Uterus (tissue), 4 donors: ENCODE measurements at places on chromosomes 2 and 18. TPM values are rescaled to one million over a fixed set of nuclear protein-coding genes. Genes with fewer than 3 reads are reported as not detected.
A peak's percentile ranks its signal among the peaks of the same experiment; 100 is the strongest.

GRCh38 chr2:9820020-9820973, 23.0 kb upstream of the TAF1B start:
- H3K27ac ChIP-seq: no peak overlapping the region
- no peak overlapping the region for H3K4me3 ChIP-seq
- no peaks in the 10 kb centered on the region for H3K36me3 ChIP-seq

- H3K27me3 ChIP-seq: no peaks in the 10 kb centered on the region
- H3K27ac ChIP-seq: no peak overlapping the region
- DNase-seq: no peak
Measured at GRCh38 chr18:24600076-24600654, 139.7 kb downstream of the HRH4 start.

The HOXD13 gene
- not detected for total RNA-seq

GRCh38 chr18:45755934-45756333, 32.0 kb downstream of the SLC14A1 start:
- no peak overlapping the region for H3K27ac ChIP-seq
- peak; percentile 49 for DNase-seq
- H3K27me3 ChIP-seq: no peaks in the 10 kb centered on the region
- no peaks in the 10 kb centered on the region for H3K4me1 ChIP-seq
- no peak overlapping the region for H3K4me3 ChIP-seq

DNA sequence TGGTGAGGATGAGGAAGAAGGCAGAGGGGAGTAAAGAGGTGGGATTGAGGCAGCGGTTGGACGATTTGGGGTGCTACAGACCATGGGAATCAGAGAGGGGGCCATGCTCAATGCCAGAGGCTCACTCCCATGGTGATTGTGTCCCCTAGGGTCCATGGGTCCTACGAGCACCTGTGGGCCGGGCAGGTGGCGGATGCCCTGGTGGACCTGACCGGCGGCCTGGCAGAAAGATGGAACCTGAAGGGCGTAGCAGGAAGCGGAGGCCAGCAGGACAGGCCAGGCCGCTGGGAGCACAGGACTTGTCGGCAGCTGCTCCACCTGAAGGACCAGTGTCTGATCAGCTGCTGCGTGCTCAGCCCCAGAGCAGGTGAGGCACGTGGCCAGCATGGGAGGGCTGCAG, 5.2 kb downstream of the CAPN10 start:
- H3K4me1 ChIP-seq: peaks cover 12% of the 10 kb centered on the region
- H3K27me3 ChIP-seq: no peaks in the 10 kb centered on the region
- H3K36me3 ChIP-seq: no peaks in the 10 kb centered on the region
- H3K27ac ChIP-seq: no peak overlapping the region
- H3K4me3 ChIP-seq: no peak overlapping the region

DNA sequence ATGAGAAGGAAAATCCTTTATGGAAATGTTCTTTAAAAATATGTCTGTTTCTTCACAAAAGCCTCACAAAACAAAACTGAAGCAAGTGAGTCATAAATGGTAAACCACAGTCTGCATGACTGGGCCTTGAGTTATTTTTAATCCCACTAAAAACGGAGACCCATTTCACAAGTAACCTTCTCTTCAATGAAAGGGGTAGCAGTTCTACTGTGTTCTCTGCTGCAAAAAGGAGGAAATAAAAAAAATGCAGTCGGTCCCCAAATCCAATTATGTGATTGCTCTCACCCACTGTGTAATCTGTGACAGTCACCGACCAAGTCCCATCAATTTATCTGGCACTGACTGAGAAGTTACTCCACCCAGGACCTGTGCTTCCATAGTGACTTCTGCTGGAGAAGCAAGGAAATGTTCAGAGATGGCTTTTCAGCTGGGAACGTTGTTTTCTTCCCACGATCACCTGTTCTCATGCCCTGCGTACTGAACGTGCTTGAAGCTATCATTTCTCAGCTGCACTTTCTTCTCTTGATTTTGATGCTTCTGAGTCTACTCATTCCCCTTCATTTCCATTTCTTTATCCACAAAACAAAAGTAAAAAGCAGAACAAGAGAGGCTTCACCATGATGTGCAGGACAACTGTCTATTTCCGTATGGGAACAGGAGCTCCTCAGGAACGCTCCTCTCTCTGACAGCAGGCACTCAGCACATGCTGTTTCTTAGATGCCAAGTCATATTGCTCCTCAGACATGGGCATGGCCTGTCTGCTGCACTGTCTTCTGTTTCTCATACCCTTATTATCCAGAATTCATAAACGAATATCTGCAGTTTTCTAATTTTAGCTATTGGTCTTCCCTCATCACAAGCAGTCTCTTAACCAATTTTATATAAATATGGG, 80.0 kb upstream of the TMEM200C start:
- no peaks in the 10 kb centered on the region for H3K36me3 ChIP-seq
- H3K4me1 ChIP-seq: no peaks in the 10 kb centered on the region

The TFPI gene
- 98.9 TPM for total RNA-seq

- no peak for DNase-seq
- H3K27ac ChIP-seq: no peak overlapping the region
- H3K36me3 ChIP-seq: no peaks in the 10 kb centered on the region
- no peaks in the 10 kb centered on the region for H3K4me1 ChIP-seq
Measured at GRCh38 chr2:71561441-71562267, 108.3 kb downstream of the DYSF start.

- H3K27me3 ChIP-seq: no peaks in the 10 kb centered on the region
- no peak overlapping the region for H3K4me3 ChIP-seq
- no peaks in the 10 kb centered on the region for H3K36me3 ChIP-seq
- DNase-seq: no peak
- no peak overlapping the region for H3K27ac ChIP-seq
Measured at GRCh38 chr18:56756966-56757365, 105.8 kb downstream of the WDR7 start.

The GMCL1 gene
- total RNA-seq: 16.3 TPM

DNA sequence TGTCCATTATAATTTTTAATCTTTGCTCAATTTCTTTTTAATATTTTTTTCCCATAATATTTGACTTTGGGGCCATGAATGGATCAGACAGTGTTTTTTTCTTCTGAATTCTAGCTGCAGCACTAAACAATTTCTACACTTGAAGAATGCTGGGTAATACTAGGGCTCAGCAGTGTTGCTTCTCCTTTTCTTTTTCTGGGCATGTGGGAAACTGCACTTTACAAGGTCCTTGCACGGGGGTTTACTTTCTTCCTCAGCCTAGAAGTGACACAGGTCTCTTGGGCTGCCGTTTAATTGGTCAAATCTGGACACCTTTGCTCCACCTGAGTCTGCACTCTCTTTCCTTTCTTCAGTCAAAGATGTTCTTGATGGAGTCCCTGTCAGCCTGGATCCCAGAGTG, 135.4 kb upstream of the APCDD1 start:
- H3K4me1 ChIP-seq: no peaks in the 10 kb centered on the region
- H3K27ac ChIP-seq: no peak overlapping the region
- no peak for DNase-seq
- H3K27me3 ChIP-seq: no peaks in the 10 kb centered on the region

GRCh38 chr2:39567507-39567906, 98.2 kb upstream of the TMEM178A start:
- no peaks in the 10 kb centered on the region for H3K27me3 ChIP-seq
- no peak for DNase-seq
- H3K4me1 ChIP-seq: no peaks in the 10 kb centered on the region
- H3K36me3 ChIP-seq: no peaks in the 10 kb centered on the region
- H3K27ac ChIP-seq: no peak overlapping the region
- no peak overlapping the region for H3K4me3 ChIP-seq

The PIGN gene
- total RNA-seq: 30.8 TPM

The STARD6 gene
- not detected for total RNA-seq

GRCh38 chr2:5697562-5697961, 5.4 kb downstream of the SOX11 start:
- no peak overlapping the region for H3K27ac ChIP-seq
- no peaks in the 10 kb centered on the region for H3K4me1 ChIP-seq
- H3K27me3 ChIP-seq: peaks cover 66% of the 10 kb centered on the region
- no peak for DNase-seq
- H3K36me3 ChIP-seq: no peaks in the 10 kb centered on the region
- H3K4me3 ChIP-seq: no peak overlapping the region

- no peaks in the 10 kb centered on the region for H3K27me3 ChIP-seq
- H3K27ac ChIP-seq: no peak overlapping the region
- no peak overlapping the region for H3K4me3 ChIP-seq
- H3K36me3 ChIP-seq: no peaks in the 10 kb centered on the region
- peak; percentile 62 for DNase-seq
Measured at GRCh38 chr2:64634345-64635267, 19.1 kb downstream of the SERTAD2 start.

The POTEI gene
- total RNA-seq: not detected

The TUBA4B gene
- total RNA-seq: not detected

- peak overlapping the region; percentile 63 for H3K4me3 ChIP-seq
- no peaks in the 10 kb centered on the region for H3K27me3 ChIP-seq
- peak overlapping the region; percentile 29 for H3K27ac ChIP-seq
- no peak for DNase-seq
- no peaks in the 10 kb centered on the region for H3K36me3 ChIP-seq
- H3K4me1 ChIP-seq: peaks cover 10% of the 10 kb centered on the region
Measured at GRCh38 chr18:46072376-46072867, 362 bp upstream of the PSTPIP2 start.

The REG3A gene
- not detected for total RNA-seq

- no peak for DNase-seq
- H3K36me3 ChIP-seq: no peaks in the 10 kb centered on the region
- no peaks in the 10 kb centered on the region for H3K27me3 ChIP-seq
- H3K27ac ChIP-seq: no peak overlapping the region
Measured at GRCh38 chr2:194301946-194302345, 1355.1 kb upstream of the SLC39A10 start.

The EHBP1 gene
- 107 TPM for total RNA-seq

- no peaks in the 10 kb centered on the region for H3K36me3 ChIP-seq
- H3K27me3 ChIP-seq: no peaks in the 10 kb centered on the region
- no peaks in the 10 kb centered on the region for H3K4me1 ChIP-seq
Measured at GRCh38 chr18:49520661-49521145, 33.7 kb upstream of the C18orf32 start.

DNA sequence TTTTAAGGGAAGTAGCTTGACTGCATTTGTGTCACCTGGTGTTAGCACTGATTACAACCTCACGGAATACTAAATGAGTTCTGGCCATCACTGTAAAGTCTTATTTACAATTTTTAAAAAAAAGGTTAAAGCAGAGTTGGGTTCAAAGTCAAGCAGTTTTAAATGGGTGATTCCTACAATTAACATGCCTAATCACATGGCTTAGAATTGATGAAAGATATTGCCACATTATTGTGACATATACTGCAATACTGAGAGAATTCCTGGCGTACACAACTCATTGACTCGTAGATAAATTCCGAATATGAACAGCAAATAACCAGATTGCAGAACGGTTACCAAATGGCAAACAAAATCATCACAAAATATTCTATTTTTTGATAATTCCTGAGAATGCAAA, 34.2 kb downstream of the ROCK2 start:
- H3K27ac ChIP-seq: no peak overlapping the region
- no peak overlapping the region for H3K4me3 ChIP-seq
- no peaks in the 10 kb centered on the region for H3K4me1 ChIP-seq

DNA sequence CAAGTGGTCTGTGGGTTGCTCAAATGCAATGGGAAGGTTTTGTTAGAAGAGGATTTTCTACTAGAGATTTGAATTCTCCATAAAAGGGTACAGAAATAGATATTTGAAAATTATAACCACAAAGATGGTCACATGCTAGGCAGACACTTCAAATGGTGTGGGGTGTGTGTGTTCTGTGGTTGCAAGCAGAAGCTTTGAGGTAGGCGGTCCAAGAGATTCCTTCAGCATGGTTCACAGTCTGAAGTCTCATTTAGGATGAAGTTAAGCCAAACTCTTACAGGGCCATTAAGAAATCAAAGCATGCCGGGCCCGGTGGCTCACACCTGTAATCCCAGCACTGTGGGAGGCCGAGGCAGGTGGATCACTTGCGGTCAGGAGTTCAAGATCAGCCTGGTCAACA, 38.3 kb upstream of the RMDN2 start:
- H3K27ac ChIP-seq: no peak overlapping the region
- DNase-seq: no peak
- no peaks in the 10 kb centered on the region for H3K36me3 ChIP-seq
- no peak overlapping the region for H3K4me3 ChIP-seq

The ZAP70 gene
- 3.3 TPM for total RNA-seq

GRCh38 chr2:215911301-215912085, 101.9 kb downstream of the MREG start:
- H3K27me3 ChIP-seq: no peaks in the 10 kb centered on the region
- no peak for DNase-seq
- no peaks in the 10 kb centered on the region for H3K4me1 ChIP-seq
- H3K4me3 ChIP-seq: no peak overlapping the region
- no peaks in the 10 kb centered on the region for H3K36me3 ChIP-seq

GRCh38 chr18:65751155-65752085, 608 bp downstream of the CDH7 start:
- no peaks in the 10 kb centered on the region for H3K36me3 ChIP-seq

- no peaks in the 10 kb centered on the region for H3K36me3 ChIP-seq
- H3K27ac ChIP-seq: peak overlapping the region; percentile 95
- peak overlapping the region; percentile 73 for H3K4me3 ChIP-seq
- DNase-seq: peak; percentile 76
Measured at GRCh38 chr18:44682201-44682870, 1.6 kb downstream of the SETBP1 start.

- DNase-seq: no peak
- no peak overlapping the region for H3K4me3 ChIP-seq
- no peak overlapping the region for H3K27ac ChIP-seq
- H3K27me3 ChIP-seq: no peaks in the 10 kb centered on the region
Measured at GRCh38 chr2:105243961-105244360, 2.4 kb downstream of the GPR45 start.

DNA sequence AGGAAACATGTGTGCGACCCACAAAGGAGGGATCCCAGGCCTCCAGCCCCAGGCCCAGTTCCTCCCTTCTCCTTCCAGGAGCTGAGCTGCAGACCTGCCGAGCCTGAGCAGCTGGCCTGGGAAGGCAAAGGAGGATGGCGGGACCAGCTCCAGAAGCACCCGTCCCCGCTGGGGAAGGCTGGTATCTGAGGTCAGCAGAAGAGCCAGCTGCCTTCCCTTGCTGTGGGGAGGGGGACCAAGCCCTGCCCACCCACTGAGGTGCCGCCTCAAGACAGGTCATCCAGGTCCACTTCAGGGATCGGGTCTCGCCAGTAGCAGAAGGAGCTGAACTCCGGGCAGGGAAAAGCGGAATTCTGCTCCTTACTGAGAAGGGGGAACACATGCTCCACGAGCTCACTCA, 73.2 kb downstream of the EMILIN2 start:
- no peak overlapping the region for H3K27ac ChIP-seq
- no peak overlapping the region for H3K4me3 ChIP-seq
- H3K27me3 ChIP-seq: no peaks in the 10 kb centered on the region
- H3K36me3 ChIP-seq: no peaks in the 10 kb centered on the region

The CTDP1 gene
- 19.3 TPM for total RNA-seq

DNA sequence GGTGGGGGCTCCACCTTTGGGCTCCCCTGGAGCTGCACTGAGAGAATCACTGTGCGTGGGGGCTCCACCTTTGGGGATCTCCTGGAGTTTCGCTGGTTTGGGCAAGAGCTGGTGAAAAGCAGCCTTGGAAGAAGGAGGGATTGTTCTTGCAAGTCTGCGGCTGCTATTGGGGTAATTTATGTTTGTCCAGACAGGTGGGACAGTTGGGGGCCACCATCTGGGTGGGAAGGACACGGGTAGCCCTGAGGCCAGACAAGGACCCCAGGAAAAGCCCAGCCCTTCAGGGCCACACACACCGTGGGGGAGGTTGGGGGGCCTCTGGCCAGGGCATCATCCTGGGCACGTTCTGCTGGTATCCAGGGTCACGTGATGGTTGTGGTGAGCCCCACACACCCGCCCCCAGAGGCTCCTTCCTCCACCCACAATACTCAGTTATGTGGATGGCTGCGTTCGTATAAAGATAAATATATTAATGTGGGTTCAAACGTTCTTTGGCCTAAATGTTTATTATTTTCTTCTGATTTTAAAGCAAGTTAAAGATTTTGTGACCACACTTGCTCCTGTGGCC, 47.7 kb downstream of the TPO start:
- no peak overlapping the region for H3K27ac ChIP-seq
- no peak overlapping the region for H3K4me3 ChIP-seq
- H3K36me3 ChIP-seq: no peaks in the 10 kb centered on the region
- no peaks in the 10 kb centered on the region for H3K4me1 ChIP-seq
- DNase-seq: no peak
